ENCODE measurements at places on chromosomes 12 and 14. TPM values are rescaled to one million over a fixed set of nuclear protein-coding genes. Genes with fewer than 3 reads are reported as not detected.

TAS2R9 gene
- total RNA-seq = not detected

BATF gene
- total RNA-seq = not detected

LMNTD1 gene
- not detected for total RNA-seq

ADCY4 gene
- total RNA-seq = 0.53 TPM

DNA sequence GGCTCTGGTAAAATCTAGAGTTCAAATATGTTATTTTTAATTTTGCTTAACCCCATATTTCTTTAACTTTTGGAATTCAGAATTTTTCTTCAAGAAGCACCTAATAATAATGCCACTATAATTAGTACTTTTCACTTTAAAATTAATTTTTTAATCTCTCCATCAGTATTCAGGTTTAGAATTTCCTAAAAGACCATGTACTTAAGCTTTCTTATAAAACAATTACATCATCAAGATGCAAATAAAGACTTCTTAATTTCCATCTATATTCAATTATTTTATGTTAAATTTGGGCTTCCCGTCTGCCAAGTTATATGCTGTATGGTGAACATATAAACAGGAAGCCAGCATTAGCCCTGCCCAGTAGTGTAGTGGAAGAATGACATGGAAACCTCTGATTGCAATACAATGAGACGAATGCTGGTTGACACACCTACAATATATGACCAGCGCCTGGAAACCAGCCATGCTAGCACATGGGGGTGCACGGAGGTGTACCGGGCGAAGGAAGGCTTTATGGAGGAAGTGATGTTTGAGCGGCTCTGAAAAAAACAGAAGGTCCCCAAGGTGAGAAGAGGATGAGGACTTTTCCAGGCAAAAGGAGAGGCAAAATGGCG is 82.2 kb downstream of the LLPH start:
- no peak for DNase-seq
